ENCODE measurements at places on chromosomes 3 and 15.

DNA sequence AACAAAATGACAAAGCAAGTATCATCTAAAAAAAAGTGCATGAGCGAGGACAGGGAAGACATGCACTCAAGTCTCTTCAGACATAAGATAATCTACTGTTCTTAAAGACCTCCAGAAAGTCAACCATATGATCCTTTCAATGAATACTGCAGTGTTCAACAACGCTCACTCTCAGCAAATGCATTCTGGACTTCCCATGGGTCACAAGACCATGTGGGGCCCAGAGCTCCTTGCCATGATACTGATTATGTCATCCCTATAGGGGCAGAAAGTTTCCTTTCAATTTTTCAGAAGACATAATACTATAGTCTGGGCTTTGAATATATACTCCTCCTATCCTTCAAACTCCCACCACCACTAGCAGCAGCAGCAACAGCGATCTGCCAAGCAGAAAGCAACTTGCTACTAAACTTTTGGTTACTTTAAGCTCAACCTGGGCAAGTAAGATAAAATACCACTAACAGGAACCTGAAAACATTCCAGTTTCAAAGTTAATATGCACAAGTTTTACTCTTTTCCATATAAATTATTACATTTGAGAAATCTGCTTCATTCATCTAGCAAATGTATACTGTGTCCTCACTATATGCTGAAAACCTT is 143.5 kb downstream of the ADAM10 start:
- no peak for DNase-seq

GRCh38 chr3:56800130-56800831 is 1.5 kb downstream of the ARHGEF3 start:
- DNase-seq, result no peak

- no peak for DNase-seq
Measured at GRCh38 chr15:40995656-40996055, 42.4 kb downstream of the CHAC1 start.

GRCh38 chr15:94075349-94075748 is 156.0 kb upstream of the MCTP2 start:
- no peak for DNase-seq

- no peak for DNase-seq
Measured at GRCh38 chr15:58111718-58112104, 26.5 kb upstream of the AQP9 start.

DNA sequence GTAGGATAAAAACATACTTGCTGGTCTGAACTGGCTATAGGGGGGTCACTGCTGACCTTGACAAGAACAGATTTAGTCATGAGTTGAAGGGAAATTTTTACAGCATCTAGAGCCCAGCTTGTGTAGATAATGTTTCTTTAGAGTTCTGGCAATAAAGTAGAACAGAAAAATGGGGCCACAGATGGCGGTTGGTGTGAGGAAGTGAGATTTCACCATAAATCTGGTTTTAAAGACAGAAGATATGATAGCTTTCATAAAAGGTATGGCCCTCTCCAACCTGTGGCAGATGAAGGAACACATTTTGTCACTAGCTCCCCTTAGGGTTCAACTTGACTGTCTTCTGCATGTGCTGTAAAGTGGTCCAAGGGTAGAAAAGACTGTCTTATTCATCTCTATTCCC is 24.3 kb upstream of the IMPDH2 start:
- no peak for DNase-seq

- DNase-seq, result no peak
Measured at GRCh38 chr3:55512571-55513343, 25.7 kb upstream of the WNT5A start.

- no peak for DNase-seq
Measured at GRCh38 chr3:28240441-28240840, 978 bp upstream of the CMC1 start.

GRCh38 chr3:185423178-185423577 is 60.2 kb downstream of the MAP3K13 start:
- no peak for DNase-seq

Measured in NCI-H1930 (cell line).